ENCODE measurements at places on chromosomes 4 and X.

GRCh38 chrX:140163371-140164159 lies 198.2 kb upstream of the CXorf66 start:
- no peak for DNase-seq

- no peak for DNase-seq
Measured at GRCh38 chr4:60590116-60590515, 610.0 kb upstream of the ADGRL3 start.

GRCh38 chr4:102174719-102175189 lies 170.5 kb downstream of the SLC39A8 start:
- no peak for DNase-seq

DNA sequence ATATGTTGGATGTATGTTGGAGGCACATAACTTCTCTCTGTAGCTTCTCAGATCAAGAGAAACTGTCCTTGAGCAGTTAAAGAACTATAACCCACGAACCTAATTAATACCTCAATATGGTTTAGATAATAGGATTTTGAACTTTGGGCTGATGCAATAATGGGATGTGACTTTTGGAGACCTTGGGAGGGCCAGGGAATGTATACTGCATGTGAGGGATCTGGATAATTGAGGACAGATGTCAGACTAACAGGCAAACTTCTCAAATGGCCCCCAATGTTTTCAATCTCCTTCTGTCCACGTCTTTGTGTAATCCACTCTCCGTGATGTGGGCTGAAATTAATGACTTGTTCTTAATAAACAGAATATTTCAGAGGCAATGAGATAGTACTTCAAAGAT lies 202.2 kb upstream of the FAT4 start:
- no peak for DNase-seq

DNA sequence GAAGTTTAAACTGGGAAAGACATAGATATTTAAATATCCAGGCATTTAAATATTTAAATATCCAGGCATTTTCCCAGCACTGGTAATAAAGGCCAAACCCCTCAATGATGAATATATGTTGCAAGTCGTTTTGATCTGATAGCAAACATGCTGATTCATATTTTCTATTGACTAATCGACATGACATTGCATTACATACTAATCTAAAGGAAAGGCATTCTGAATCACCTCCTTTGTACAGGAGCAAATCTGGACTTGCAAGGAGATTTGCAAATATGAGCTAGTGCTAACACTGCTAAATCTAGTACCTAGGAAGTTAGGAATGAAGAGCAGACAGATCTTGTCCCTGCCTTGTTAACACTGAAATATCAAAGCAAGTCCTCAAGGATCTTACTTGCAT lies 207.3 kb downstream of the SLC7A11 start:
- no peak for DNase-seq

GRCh38 chrX:7083021-7083420 lies 64.5 kb upstream of the STS start:
- DNase-seq: no peak

DNA sequence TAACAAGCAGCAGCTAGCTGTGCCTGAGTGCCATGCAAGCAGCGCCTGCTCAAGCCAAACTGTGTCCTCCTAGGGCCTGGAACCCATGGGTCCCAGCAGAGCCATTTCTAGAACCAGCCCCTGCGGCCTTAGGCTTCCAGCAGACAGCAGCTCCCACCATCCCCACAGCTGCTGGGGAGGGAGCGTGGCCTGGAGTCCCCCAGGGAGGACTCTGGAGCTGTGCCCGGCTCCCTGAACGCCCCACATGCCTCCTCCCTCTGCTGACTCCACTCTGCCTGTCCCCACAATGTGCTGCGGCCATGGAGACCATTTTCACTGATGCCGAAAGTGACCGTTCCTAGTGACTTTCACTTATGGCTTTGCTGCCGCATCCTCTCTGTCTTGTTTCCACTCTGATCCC lies 45.9 kb downstream of the GAK start:
- DNase-seq: no peak

DNA sequence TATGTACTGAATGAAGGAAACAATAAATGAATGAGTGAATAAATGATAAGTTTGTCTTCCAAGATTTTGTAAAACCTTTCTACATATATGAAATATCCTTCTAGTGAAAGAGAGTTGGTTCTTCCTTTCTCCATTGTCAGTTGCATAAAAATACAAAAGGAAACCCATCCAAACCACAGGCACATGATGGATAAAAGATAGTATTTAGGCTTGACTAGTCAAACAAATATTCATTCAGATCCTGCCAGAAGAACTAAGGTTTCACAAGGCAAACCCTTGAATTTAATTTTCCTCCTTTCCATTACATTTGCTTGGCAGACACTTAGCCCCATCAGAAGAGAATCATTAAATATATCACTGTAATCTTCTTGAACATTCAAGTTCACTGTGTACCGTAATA lies 208.4 kb downstream of the COL25A1 start:
- DNase-seq: no peak

DNA sequence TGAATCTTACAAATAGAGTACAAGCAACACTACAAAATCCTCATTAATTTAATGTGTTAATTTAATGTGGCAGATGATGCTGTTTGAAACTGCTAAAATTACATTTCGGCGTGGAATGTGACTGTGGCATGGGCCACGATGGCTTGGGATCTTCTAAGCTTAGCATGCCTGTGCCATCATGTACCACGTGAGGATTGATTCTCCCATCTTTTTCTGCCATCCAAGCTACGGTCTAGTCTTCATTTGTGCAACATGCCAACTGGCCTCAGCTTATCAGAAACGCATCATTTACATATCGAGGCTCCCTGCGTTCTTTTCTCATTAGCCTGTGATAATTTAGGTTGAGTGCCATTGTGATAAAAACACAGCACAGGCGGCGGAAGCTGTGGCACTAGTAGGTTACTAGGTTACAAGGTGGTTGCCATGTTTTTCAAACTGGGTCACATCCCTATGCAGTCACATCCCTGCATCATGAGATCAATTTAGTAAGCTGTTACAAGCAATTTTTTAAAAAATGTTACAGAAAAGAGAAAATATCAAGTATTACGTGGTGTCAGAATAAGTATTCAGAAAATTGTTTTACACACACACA lies 189.9 kb upstream of the RBPJ start:
- no peak for DNase-seq

DNA sequence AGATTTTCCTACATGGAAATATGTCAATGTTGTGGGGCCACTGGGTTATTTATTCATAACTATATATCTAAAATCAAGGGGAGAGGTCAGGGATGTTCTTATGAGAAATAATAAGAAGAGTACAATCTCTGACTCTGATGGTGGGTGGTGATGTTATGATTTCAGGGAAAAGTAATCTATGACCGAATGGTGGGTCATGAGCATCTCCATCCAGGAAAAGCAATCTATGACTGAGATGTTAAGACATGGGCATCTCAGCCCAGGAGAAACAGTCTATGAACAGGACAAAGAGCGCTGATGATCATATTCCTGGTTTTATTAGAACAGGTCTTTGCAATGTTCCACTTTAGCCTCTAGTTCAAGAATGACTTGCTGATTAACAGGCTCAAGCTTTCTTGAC lies 137.1 kb downstream of the ARSF start:
- DNase-seq: no peak

DNA sequence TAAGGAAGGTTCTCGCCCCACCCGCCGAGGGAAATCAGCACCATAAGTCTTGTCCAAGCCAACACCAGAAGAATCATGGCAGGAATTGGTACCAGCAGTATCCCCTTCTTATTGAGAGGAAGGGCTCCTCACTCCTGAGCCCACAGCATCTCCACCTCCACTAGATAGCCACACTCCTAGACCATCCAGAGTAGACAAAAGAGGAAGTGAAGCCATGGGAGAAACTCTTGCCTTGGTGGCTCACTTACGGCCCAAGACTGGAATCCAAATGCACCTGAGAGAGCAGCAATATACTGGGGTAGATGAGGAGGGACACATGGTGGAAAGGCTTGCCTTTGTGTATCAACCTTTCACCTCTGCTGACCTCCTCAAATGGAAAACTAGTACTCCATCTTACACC lies 255.3 kb upstream of the PRKX start:
- no peak for DNase-seq

GRCh38 chrX:105228602-105229001 lies 8.1 kb upstream of the TEX13A start:
- DNase-seq: no peak

Measured in LNCaP clone FGC (cell line).